ENCODE measurements at places on chromosomes 7 and 10. TPM values are rescaled to one million over a fixed set of nuclear protein-coding genes. Genes with fewer than 3 reads are reported as not detected.

TMEM270 gene
- not detected for total RNA-seq

CCDC126 gene
- total RNA-seq, result 15.5 TPM

AHR gene
- not detected for total RNA-seq

ANXA8 gene
- total RNA-seq, result not detected

SPDYE5 gene
- total RNA-seq, result not detected

ELOVL3 gene
- not detected for total RNA-seq

KNDC1 gene
- not detected for total RNA-seq

PTPRZ1 gene
- not detected for total RNA-seq

HHEX gene
- 1.7 TPM for total RNA-seq

TMEM196 gene
- total RNA-seq, result not detected

GPR85 gene
- total RNA-seq, result not detected

CALML5 gene
- not detected for total RNA-seq

GPR141 gene
- not detected for total RNA-seq

ZNF727 gene
- not detected for total RNA-seq

CYP17A1 gene
- total RNA-seq, result not detected

VWA2 gene
- not detected for total RNA-seq

AGAP9 gene
- total RNA-seq, result 8.0 TPM

FRMPD2 gene
- not detected for total RNA-seq

SORBS1 gene
- total RNA-seq, result 3.3 TPM

FBXL13 gene
- 1.6 TPM for total RNA-seq

GIMAP7 gene
- total RNA-seq, result not detected

SEC61G gene
- total RNA-seq, result 146 TPM

FBXO24 gene
- 1.7 TPM for total RNA-seq

ASIC3 gene
- total RNA-seq, result 22.3 TPM

GNGT1 gene
- total RNA-seq, result not detected

CLDN3 gene
- not detected for total RNA-seq
